HCEC 1CT (cell line): ENCODE measurements at places on chromosomes 2 and 18.

- no peak for DNase-seq
These were observed 46.3 kb downstream of the ANKMY1 start for GRCh38 chr2:240511351-240512108.

GRCh38 chr2:45055162-45055605 lies 45.9 kb upstream of the SIX2 start:
- DNase-seq, result no peak

GRCh38 chr2:137912371-137912770 lies 51.9 kb upstream of the HNMT start:
- DNase-seq, result no peak

GRCh38 chr2:9158786-9159779 lies 47.5 kb upstream of the ASAP2 start:
- DNase-seq, result no peak

DNA sequence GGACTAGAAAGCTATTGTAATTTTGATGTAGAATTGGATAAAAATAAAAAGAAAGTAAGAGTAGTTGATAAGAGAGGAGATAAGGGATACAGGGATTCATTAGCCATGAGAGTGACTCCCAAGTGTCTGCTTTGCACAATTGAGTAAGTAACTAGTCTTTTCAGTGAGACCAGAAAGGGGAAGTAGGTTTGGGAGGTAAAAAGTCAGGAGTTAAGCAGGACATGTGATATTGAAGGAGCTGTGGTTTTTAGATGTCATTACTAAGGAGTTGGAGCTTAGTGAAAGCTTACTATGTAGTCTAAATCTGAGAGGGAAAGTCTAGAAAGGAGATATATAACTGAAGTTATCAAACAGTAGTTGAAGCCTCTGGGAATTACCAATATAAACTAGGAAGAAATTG lies 93.4 kb downstream of the SLC5A7 start:
- DNase-seq, result no peak

DNA sequence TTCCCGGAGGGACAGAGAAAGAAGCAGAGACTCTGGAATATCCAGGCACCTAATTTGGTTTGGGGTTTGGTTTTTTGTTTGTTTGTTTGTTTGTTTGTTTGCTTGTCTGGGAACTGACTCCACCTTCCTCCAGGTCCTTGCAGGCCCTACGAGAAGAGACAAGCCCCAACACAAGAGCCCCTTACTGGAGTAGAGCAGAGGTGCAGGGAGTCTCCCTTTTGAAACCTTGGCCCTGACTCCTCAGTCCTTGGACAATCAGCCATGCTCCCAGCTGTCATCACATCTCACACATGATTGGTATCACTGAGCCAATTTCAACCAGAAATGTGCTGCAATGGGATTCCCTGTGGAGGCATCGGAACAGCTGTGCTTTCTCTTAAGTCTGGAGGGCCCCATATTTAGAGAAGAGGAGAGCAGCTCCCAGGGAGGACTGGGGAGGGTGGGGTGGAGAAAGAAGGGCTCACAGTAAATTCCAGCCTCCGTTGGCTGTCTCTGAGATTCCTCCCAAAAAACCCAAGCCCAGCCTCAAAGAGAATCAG lies 279.9 kb upstream of the NCKAP5 start:
- no peak for DNase-seq

- no peak for DNase-seq
These were observed 946 bp upstream of the AGAP1 start for GRCh38 chr2:235492850-235493344.

GRCh38 chr2:219081701-219082331 lies 21.1 kb upstream of the IHH start:
- no peak for DNase-seq

GRCh38 chr18:75131381-75132000 lies 77.4 kb downstream of the PTGR3 start:
- no peak for DNase-seq

DNA sequence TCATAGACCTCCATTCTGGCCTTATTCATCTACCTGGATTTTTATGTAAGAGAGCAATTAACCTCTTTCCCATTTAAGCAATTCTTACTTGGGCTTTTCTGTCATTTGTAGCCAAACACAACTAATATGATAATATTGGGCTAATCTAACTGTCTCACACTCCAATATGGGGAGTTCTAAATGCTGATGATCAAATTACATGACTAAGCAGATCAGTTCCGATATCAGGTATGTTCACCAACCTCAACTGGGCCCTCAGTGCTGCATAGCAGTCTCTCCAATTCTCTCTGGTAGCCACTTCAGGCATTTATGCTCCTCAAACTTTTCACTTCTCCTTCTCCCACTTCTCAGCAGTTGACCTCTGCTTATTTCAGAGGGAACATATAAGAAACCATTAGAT lies 61.0 kb upstream of the VPS54 start:
- no peak for DNase-seq

DNA sequence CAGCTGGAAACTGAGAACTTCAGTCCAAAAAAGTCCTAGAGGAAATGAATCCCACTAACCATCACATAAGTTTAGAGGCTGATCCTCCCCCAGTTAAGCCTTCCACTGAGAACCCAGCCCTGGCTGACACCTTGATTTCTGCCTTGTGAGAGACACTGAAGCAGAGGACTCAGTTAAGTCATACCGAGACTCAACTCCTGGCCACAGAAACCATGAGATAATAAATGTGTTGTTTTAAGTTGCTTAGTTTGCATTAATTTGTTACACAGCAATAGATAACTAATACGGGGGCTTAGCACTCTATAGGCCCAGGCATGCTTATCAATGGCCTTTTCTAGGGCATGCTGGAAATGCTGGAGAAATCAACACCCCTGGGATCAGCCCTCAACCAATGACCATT lies 3.4 kb upstream of the ADD2 start:
- no peak for DNase-seq

DNA sequence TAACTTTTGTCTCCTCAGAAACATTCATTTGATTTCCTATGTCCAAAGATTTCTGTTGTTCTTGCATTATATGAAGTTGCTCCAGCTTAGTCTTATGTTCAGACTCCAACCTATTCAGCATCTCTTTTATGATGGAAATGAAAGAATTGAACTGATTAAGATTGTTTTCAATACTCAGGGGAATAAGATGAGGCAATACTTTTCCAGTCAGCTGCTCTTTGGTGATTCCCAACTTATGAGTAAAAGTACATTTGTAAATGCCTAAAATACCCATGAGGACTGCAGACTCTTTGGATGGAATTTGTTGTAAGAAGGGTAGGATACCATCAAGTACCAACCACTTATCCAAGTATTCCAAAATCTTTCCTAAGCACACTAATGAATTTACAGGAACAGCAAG lies 39.8 kb downstream of the TRAK2 start:
- peak; percentile 18 for DNase-seq

DNA sequence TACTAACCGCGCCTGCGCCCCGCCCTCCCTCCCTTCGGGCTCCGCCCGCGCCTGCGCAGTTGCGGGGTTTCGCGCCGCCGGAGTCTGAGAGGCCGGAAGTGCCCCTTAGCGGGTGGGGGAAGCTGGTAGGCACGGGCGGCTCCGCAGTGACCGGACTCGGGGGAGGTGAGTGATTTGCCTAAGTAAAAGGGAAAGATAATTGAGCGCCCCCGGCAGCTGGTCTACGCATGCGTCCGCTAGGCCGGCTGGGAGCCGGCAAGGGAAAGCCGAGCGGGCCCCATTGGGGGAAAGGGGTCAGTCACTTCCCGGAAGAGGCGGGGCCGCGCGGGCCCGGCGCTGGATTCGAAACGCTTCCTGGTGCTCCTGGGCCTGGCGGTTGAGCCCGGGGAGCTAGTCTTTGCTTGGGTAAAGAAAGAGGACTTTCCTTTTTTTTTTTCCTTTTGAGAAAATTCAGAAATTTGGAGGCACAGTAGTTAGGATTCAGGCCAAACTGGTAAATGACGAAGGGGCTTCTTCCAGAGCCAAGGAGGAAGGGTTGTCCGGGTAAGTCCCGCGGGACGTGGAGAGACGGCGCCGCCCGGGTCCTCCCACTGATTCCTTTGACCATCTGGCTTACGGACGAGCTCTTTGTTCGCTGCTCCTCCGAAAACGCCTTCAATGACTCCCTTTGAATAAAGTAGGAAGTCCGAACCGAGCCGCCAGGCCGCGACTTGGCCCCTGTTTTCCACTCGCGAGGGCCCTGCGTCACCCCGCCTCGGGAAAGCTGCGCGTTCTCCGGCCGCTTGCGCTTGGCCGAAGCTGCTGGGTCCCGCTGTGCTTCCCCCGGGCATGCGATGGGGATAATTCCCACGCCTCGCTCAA lies at the start of the genes GEN1 and SMC6:
GEN1 (plus strand) TSS at position 336 of the 861 bp plus-strand sequence. CDS start 5,806 bp downstream, outside the sequence.
SMC6 (minus strand) TSS at position 8 of the 861 bp plus-strand sequence. CDS start 7,864 bp downstream, outside the sequence.
- DNase-seq, result peak; percentile 88

DNA sequence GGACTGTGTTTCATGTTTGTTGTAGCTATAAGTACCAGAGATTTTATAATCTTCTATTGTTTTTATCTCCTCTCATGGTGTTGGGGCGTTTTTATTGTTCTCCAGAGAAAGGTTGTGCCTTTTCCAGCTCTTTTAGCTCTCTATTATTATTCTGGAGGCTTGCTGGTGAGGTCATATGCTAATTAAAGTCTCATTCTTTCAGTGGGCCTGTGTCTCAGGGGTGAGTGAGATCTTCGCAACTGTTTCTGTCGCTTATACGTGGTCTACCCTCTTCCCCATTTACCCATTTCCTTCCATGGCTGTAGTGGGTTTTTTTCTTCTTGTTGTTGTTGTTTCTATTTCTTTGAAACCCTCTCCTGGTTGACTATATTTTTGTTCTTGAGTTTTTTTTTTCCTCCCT lies 584.9 kb downstream of the TMEM182 start:
- DNase-seq, result no peak

GRCh38 chr2:55672630-55673029 lies 21.0 kb downstream of the PNPT1 start:
- DNase-seq, result no peak

DNA sequence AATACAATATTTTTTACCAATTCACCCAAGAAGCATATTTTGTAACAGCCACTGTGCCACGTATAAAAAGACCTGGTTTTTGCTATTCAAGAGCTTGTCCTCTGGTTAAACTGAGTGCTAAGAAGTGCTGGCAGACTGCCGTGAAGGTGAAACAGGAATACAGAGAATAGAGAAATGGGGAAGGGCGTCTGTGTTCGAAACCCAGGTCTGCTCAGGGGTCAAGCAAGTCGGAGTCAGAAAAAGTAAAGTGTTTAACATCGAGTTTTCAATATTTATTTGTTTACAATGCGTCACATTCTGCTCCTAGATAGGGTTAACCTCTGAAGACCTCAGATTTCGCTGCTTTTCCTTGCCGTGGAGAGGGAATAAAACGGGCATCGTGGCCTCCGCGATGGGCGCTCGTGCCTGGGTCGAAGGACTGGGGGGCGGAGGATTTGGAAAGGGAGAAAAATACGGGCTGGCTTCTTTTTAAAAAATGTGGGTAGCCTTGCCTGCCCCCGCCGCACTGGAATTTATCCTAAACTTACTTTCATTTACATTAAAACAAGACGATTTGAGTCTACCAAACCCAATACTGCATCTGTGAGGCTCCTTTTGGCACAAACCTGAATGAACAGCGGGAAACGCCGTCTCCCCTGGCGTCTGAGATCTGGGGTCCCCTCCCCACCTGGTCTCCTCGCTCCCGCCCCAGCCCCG lies 1.1 kb upstream of the SNTG2 start:
- no peak for DNase-seq

- DNase-seq, result no peak
These were observed 268.9 kb upstream of the TANK start for GRCh38 chr2:160891353-160891740.
